Left hindlimb (tissue), 1 donor: ENCODE measurements at places on chromosomes 7 and 10.

DNA sequence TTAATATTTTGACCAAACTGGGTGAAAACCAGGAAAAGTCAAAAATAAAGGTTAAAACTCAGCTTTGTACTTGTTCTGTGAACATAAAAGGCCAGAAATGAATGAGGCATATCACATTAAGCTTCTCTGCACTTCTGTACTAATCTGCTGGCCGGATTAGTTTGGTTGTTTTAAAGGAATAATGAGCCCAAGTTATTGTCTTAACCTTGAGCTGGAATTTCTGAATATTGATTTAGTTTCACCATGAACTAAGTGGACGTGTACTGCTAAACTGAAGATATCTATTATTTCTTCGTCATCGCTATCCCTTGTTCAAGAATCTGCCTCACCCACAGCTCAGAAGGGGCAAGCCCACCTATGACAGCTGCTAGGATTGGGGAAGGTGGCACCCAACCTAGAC lies 101.1 kb upstream of the FRMD4A start:
- no peak for DNase-seq

DNA sequence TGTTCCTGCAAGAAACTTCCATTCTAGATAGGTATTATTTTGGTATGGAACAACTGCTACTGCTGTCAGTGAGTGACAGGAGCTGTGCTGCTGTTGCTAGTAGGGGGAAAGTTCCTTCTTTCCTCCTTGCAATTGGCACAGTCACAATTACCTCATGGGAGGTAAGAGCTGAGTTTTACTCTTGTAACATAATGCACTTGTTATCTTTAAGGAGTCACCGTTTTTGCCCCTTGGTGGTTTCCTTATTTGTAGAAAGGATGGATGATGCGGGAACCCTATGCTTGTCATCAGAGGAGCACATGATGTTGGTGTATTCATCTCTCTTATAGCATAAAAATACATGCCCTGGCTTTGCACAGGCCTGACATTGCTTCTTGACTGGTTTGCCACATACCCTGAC lies 234.7 kb upstream of the NPY start:
- no peak for DNase-seq

DNA sequence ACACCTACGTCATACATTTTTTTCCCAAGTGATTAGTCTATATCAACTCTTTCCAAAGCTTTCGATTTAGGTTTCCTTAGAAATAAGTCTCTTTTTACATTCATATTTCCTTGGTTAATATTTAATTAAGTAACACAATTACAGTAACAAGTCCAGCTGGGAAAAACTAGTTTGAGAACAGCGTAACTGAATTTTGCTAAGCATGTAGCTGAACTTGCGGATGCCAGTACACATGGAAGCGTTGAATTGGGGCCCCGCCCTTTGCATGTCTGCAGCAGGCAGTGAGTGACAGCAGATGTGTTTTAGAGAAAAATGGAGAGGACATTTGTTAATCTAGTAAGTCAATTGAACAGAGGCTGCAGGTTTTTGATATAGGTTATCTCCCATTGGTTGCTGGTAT lies 72.5 kb downstream of the TAF3 start:
- DNase-seq, result no peak

DNA sequence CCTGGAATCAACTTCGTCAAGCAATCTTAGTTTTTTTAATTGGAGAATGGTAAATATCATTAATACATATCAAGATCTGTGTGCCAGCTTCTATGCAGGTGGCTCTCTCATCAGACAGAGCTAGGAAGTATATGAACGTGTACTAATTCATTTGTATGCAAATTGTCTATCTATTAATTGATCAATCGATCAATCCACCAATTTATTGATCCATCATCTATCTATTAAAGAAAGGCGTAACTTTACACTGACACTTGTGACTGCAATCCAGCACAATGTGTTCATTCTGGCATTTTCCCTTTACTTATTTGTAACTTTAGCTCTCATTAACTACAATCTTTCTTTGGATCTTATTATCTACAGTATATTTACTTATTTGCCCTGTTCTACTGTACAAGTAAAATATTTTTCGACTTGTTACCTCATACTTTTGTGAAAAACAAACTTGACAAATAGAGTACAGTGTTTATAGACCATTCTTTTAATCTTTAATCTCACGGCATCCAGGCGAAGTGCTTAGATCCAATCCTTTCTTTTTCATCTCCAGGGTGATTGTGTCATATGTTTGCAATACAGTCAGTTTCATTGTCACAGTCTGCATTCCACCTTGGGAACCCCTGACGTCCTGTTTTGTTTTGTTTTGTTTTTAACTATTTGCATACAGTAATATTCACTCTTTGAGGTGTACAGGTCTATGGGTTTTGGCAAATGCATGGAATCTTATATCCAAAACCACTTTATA lies 22.0 kb upstream of the GHRHR start:
- no peak for DNase-seq

DNA sequence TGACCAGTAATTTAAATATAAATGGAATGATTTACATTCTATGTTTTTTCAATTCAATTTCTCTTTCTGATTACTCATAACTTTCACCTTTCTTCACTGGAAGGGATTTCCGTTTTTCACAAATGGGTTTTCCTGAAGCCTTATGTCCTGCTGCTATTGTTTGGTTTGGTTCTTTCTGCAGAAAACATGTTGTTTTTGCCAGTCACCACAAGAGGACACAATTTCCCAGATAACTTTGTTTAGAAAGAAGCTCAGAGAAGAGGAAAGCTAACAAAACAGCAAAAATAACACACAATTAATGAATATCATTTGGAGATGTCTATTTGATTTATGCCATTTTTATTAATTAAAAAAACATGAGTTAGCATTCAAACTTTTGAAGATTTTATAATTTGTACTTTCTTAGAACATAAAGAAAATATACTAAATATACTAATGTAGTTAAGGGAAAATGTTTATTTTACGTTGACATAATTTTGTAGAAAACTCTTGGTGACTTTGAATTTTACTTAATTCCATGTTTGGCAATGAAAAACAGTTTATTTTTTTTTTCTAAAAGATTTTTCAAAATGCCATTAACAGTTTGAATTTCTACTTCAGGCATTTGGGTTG lies 4.6 kb upstream of the TWIST1 start:
- DNase-seq, result no peak

DNA sequence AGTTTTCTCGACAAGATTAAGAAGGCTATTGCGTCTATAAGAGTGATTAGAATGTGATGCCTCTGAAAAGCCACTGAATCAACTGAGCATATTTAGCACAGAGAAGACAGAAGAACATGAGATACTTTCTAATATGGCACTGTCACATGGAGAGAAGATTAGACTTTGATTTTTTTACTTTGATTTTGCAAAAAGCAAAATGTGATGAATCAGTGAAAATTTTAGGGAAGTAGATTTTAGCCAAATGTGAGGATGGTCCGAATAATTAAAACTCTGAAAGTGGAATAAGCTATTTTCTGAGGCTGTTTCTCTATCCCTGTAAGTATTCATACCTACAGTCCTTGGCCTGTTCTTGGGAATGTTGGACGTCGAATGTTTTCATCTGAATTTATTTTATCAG lies 11.8 kb downstream of the MDFIC start:
- no peak for DNase-seq

- no peak for DNase-seq
These were observed 59.6 kb downstream of the BRI3 start for GRCh38 chr7:98341106-98341505.

DNA sequence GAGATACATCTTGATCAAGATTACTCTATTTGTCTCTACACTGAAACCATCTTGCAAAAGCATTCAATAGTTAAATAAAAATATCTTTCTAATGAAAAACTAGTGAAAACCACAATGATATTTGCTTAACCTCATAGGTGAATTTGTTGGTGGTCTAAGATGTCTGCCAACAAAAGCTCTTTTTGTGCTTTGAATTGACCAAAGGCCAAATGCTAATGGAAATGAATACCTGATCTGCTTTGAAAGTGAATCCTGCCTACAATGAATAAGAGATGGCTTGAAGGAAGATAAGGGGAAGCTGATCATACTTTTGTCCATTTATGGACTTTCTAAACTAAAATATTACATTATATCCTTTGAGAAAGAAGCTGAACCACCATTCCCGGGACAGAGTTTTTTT lies 228.9 kb upstream of the ETV1 start:
- no peak for DNase-seq

GRCh38 chr7:148701414-148701813 lies 2.7 kb downstream of the CUL1 start:
- DNase-seq, result no peak

DNA sequence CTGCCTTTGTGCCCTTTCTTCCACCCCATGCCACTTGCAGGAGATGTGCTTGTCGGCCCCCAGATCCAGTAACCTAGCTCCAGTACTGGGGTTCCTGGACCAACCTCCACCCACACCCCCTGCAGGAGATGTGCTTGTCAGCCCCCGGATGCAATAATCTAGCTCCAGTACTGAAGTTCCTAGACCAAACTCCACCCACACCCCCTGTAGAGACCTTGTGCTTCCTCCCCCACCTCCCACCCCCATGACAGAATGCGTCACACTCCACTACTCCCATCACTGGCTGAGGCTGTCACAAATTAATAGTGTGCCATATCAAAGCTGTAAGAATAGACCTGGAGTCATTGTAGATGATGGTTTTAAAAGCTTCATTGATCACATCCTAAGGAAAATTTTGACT lies 185.0 kb downstream of the BICC1 start:
- DNase-seq, result no peak

GRCh38 chr7:120834726-120835125 lies 23.2 kb downstream of the TSPAN12 start:
- DNase-seq, result no peak

DNA sequence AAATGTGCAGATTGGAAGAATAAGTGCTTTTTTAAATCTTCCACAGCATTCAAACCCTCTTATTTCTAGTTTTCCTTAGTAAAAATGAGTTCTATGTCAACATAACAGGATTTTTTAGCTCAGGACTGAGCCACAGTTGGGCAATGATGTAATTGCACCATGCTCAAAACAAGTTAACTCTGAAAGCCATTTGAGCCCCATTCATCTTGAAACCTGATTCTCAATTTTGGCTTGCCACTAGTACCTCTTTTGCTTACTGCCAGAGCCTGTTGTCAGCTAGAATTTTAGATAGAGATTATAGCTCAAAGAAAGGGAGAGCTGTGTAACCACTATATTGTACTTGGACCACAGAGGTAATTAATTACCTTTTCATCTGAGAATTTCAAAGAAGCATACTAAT lies 1028.5 kb upstream of the PHF14 start:
- DNase-seq, result no peak

GRCh38 chr7:18202315-18203045 lies 174.8 kb upstream of the PRPS1L1 start:
- no peak for DNase-seq

GRCh38 chr10:1672001-1672781 lies 65.1 kb downstream of the ADARB2 start:
- DNase-seq, result no peak

- no peak for DNase-seq
These were observed 265.0 kb downstream of the SORCS3 start for GRCh38 chr10:104906112-104906511.
